ENCODE measurements at places on chromosomes 6 and 20.

- DNase-seq: no peak
Measured at GRCh38 chr6:83854001-83854501, 891 bp downstream of the RIPPLY2 start.

GRCh38 chr6:28710466-28711191, 184.9 kb downstream of the GPX5 start:
- no peak for DNase-seq

GRCh38 chr6:80607811-80608391, 501.4 kb downstream of the BCKDHB start:
- DNase-seq: no peak

GRCh38 chr20:53226826-53227225, 254.7 kb downstream of the TSHZ2 start:
- DNase-seq: no peak

DNA sequence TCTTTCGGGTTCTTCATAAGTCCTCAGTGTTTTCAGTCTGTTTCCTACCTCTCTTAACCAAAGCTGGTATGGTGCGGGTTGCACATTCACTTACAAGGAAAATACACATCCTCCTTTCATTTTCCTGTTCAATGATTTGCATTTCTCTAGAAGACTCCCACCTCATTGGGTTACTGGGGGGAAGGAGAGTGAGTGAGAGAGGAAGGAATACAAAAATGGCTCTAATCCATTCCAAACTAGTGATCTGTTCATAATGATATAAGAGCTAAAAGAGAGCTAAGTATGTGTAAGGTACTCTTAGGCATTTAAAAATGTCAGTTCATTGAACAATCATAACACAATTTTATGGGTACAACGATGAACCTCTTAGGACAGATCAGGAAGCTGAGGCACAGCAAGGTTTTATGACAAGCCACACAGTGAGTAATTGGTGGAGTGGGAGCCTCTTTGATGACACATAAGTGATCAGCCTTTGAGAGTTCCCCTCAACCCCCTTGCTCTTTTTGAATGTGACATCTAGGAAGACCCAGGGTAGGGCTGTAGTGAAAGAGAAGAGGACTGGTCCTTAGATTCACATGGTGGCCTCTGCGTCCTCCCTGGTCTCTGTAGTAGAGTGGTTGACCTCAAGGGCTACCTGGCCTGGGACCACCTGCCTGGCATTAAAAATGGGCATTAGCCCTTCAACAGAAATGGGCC, 328.4 kb upstream of the SOX4 start:
- DNase-seq: no peak

- no peak for DNase-seq
Measured at GRCh38 chr6:2632368-2632767, 118.4 kb downstream of the MYLK4 start.

- no peak for DNase-seq
Measured at GRCh38 chr6:72552938-72553337, 68.9 kb upstream of the KCNQ5 start.

- DNase-seq: no peak
Measured at GRCh38 chr6:102216232-102216631, 822.7 kb downstream of the GRIK2 start.

DNA sequence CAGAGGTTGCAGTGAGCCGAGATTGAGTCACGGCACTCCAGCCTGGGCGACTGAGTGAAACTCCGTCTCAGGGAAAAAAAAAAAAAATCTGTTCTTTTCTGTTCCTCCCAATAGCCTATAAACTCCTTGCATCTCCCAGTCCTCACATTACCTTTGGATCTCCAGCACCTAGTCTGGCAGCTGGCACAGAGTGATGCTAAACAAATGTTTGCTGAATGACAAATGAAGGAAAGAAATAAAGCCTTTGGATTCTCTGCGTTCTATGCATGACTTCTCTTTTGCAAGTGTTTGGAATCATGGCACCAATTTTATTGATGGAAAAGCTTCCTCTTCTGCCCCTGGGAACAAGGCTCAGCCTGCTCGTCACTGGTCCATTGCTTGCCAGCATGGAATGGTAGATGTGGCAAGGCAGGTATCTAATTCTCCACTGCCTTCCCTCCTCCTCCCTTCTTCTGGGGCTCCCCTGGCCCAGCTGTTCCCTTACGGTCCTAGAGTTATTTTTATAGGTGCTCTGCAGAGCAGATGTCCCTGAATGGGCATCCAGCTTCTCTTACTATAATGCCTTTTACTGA, 53.6 kb upstream of the FYN start:
- DNase-seq: no peak

GRCh38 chr20:2751878-2752566, 48.4 kb downstream of the CPXM1 start:
- no peak for DNase-seq

GRCh38 chr6:24667378-24667803, 514 bp downstream of the ACOT13 start:
- no peak for DNase-seq

- DNase-seq: peak; percentile 40
Measured at GRCh38 chr6:151022492-151022891, 157.0 kb downstream of the MTHFD1L start.

- no peak for DNase-seq
Measured at GRCh38 chr20:16201191-16201590, 372.1 kb downstream of the KIF16B start.

DNA sequence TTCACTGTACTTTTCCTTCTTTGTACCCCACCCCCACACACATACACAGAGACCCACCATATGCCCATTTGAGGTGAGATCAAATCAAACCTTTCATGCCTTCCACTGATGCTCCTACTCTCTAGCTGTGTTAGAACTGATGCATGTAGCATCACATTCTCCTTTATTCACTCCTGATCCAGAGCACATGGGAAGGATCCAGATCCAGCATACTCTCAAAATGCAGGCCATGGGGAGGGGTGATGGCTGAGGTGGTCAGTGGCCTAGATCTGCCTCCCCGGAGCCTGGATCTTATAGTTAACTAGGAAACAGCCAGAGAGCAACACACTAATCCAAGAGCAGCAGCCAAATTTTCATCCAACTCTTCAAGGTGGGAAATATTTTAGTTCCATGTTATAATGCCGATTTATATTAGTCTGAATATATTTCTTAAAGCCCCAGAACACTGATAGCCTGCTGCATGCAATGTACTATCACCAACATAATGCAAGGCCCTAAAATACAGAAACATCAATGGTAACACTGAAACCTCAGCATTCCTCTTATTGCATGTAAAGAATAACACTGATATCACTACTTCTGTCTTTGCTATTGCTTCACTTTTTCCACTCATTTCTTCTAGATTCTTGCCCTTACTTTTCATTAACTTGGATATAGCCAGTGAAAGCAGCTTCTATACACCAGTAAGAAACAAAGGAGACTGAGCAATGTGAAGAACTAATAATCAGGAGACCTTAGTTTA, 126.8 kb upstream of the BEND6 start:
- no peak for DNase-seq

DNA sequence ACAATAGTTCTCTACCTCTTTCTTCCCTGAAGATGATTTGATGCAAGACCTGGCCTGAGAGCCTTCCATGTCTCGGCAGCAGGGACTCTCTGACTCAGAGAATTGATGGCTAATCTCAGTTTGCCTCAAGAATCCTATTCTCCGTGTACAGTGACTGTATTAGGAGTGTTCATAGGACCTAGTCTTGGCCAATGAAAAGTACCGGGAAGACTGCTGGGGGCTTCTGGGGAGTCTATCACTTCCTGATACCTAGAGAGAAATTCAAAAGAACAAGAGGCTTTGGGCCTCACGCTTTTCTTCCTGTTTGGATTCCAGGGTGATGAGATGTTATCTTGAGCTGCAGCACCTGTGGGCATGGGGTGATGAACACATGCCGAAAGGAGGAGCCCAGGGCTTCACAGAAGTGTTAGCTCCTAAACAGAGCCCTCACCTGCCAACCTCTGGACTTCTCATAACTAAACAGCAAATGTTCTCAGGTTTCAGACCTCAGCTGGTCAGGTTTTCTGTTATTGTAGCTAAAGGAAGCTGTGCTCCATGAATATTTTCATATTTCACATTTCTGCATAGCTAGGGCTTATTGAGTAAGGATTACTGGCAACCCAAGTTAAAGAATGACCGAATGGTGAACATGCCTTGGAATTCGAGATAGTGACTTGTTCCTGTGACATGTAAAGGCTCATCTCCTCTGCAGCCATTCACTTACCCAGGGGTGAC, 323.1 kb upstream of the AGPAT4 start:
- DNase-seq: no peak

GRCh38 chr6:113755449-113756289, 101.5 kb upstream of the MARCKS start:
- no peak for DNase-seq

GRCh38 chr20:10240655-10241054, 22.0 kb downstream of the SNAP25 start:
- no peak for DNase-seq

- no peak for DNase-seq
Measured at GRCh38 chr6:88165087-88165843, 882 bp downstream of the CNR1 start.

DNA sequence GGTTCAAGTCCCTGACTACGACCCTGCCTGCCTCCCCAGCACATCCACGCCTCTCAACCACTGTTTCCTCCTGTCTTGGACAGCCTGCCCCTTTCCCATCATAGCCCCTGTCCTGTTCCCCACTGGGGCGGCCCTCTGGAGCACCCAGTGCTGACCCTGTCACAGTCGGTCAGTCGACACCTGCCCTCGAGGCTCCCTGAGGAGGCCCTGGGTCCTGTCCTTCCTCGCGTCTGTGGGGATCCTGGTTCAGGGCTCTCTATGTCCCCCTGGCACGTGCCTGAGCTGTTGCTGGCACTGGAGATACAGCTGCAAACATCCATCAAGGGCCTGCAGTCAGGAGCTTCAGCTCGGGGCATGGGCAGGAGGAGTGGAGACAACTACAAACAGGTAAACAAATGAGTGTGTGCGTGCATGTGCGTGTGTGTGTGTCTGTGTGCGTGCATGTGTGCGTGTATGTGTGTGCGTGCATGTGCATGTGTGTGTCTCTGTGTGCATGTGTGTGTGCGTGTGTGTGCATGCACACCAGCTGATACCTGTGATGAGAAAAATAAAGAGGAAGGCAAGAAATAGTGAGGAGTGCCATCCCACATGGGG, 132.8 kb downstream of the PHACTR3 start:
- DNase-seq: no peak

DNA sequence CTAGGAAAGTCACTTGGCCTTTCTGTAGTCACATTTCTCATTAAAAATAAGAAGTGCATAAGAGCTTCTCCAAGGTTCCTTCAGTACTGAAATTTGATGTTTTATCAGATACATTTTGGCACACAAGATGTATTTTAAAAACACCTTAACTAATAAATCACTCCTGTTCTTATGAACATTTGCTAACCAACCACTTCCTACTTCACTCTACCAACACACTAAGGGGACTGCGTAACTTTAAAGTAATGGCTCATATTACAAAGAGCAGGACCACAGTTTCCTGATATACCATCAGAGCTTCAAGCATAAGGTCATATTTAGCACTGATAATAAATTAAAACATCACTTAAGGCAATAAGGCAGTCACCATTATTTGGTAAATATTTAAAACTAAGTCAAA, 104.4 kb downstream of the RALGAPA2 start:
- no peak for DNase-seq

DNA sequence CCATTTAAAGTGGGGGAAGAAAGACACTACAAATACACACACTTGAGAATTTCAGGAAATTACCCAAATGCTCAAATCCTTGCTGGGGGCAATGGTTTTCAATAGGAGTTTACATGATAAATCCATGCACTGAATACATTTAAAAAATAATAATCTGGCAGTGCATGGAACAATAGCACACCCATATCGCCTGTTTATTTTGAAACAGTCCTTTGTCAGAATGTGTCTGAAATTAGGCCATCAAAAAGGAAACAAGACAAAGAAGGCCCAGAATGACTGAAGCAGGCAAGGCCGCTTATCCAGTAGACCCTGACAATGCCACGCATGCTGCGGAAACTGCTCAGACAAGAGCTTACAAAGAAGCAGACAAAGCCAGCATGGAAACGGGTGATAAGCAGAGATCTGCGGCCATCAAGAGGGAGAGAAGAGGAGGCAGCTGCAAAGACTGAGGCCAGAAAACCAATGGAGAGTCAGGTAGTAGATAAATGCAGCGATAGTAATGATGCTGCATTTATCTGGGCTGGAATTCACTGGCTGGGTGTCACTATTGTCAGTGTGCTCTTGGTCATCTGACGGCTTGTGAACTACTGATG, 211.9 kb upstream of the CNR1 start:
- no peak for DNase-seq

DNA sequence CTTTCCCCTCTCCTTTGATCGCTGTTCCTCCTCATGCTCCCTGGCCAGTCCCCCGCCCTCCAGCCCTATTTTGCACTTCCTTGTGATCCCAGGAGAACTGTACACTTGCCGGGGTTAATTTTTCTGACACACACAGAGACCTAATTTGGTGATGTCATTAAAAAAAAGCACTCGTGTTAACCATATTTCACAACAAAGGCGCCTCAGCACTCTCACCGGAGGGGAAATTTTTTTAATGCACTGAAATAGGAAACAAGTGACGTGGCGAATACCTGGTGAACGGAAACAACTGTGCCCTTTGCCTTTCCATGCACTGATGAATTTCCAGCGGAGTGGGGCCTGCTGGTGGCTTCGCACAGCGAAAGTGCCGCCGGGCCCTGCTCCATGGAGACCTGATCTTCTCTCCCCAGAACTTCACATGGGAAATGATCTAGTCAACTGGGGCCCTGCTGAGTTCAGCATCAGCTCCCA, 53.9 kb upstream of the TAGAP start:
- no peak for DNase-seq

DNA sequence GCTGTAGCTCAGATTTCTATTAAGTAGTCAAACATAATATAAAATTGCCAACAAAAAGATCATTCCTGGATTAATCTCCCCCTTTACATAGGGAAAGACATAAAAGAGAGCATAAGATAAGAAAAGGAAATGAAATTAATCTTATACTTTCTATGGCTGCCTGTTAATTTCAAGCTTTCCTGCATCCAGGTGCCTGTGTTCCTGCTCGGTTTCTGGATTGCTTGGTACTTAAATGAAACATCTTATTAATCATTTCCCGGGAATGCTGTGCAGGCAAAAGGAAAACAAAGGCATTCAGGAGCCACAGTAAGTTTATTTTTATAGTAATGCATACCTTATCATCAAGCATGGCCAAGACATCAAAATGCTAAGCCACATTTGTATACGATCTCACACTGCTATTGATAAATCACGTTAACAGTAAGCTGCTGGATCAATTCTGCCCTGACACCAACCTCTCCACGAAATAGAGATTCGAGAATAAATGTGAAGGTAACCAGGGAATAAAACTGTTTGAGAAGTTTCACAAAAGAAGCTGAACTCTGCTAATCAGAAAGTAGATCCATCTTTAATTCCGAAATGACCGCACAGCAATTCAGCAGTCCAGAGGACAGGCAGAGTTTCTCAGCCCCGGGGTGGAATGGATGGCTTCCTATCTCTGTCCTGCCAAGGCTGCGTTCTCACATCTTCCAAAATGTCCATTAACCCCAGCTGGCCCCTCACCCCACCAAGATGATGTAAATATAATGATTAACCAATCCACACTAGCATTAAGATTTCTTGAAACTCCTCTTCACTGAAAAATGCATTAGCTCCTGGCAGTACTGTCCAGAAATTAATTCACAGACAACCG, 32.6 kb upstream of the APCDD1L start:
- no peak for DNase-seq

GRCh38 chr20:25992146-25992545, 295.5 kb upstream of the ZNF337 start:
- no peak for DNase-seq

- DNase-seq: no peak
Measured at GRCh38 chr6:10310330-10310653, 104.6 kb downstream of the TFAP2A start.

Data from neural crest cell (in vitro differentiated cells).